ENCODE measurements at places on chromosomes 16 and 17.

DNA sequence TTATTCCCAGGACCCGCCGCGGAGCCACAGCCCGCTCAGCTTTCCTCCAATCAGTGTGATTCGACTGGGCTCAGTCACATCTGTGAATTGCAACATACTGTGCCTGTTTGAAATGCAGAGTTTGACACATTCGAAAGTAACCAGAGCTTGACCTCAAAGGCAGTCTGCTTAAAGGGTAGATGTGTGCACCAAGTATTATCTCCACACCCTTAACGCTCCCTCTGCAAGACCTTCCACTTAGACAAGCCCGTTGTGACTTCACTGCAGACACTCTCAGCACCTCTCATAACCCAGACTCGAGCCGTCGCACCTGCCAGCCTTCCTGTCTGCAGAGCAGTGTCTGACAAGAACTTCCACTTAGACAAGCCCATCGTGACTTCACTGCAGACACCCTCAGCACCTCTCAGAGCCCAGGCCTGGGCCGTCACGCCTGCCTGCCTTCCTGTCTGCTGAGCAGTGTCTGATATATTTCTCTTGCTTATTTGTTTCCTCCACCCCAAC, 3.7 kb downstream of the KLHDC4 start:
- DNase-seq: no peak

DNA sequence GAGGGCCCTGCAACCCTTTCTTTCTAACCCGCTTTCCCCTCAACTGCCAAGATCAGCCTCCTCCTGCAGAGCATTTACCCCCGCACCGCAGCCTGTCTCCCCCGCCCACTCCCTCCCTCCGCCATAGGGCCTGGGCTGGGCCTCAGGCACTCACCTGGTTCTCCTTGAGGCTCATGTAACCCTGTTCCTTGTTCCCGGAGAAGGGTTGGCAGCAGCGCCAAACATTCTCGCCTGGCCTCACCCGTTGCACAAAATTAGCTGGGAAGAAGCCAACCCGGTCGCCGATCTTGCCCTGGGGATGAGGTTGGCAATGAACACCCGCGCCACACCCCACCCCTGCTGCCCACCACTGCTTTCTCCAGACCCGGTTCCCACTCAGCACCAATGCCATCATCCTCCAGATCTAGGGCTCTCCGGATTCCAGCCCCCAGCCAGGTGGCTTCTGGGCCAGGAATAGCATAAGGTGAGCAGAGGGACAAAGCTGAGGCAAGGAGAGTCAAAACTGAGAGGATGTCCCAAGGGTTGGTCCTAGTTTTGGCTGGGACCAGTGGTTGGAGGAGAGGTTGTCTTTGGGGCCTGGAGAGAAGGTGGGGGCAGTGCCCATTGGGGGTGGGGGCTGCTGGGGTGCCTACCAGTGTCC, 12.8 kb downstream of the STAC2 start:
- no peak for DNase-seq

DNA sequence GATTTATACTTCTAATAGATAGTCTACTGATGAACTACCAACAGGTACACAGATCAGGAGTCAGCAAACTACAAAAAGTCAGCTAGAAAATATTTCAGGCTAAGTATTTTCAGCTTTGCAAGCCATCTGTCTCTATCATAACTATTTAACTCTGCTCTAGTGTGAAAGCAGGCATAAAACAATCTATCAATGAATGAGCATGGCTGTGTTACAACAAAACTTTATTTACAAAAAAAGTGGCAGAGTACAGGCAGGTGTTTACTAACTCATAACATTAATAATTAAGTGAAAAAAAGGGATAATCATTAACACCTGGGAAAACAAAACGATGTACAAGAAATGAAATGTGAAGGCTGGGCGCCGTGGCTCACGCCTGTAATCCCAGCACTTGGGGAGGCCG, 15.8 kb downstream of the MED13 start:
- no peak for DNase-seq

DNA sequence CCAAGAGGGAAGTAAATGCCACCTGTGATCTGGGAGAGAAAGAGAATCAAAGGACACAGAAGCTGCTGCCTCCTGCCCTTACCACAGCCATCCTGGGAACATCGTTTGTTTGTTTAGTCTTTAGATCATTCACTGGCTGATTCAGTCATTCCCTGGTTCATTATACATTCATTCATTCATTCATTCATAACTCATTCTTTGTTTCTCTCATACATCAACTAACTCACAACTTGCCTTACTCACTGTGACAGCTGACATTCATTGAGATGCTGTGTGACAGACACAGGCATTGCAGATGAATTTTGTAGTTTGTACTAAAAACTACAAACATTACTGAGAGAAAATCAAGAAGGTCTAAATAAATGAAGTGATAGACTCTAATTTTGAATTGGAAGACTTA, 291.0 kb upstream of the TNRC6C start:
- no peak for DNase-seq

GRCh38 chr17:57084361-57084801, 665 bp upstream of the AKAP1 start:
- no peak for DNase-seq

Measured in GM23338 (cell line).